ENCODE measurements at places on chromosomes 6 and 20.

DNA sequence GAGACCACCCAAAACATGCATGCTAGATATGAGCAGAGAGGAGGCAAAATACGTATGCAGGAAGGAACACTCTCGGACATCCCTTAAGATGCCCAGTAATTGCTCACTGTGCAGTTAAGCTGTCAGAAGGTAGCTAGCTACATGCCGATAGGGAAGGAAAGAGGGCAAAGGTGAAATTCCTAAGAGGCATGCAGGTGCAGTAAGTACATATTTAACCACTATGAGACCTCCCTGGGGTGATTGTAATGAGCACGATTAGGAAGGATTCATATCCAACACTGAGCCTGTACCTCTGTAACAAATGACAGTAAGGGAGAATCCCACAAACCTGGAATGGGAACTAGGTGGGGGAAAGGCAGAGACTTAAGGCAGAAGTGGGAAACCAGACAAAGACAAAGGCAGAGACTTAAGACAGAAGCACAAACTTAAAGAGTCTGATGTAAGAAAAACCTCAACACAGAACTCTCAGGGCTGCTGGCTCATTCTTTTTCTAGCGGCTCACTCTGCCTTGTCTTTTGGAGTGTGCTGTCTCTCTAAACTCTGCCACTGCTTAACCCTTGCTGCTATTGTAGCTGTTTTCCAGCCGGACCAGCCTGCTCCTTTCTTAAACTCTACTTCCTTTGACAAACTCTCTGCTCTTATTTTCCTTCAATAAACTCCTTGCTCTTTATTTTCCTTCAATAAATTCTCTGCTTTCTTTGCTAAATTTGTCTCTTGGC is 148.1 kb downstream of the UBE3D start:
- DNase-seq: no peak

GRCh38 chr6:79241228-79241627 is 6.7 kb upstream of the HMGN3 start:
- peak; percentile 39 for DNase-seq

DNA sequence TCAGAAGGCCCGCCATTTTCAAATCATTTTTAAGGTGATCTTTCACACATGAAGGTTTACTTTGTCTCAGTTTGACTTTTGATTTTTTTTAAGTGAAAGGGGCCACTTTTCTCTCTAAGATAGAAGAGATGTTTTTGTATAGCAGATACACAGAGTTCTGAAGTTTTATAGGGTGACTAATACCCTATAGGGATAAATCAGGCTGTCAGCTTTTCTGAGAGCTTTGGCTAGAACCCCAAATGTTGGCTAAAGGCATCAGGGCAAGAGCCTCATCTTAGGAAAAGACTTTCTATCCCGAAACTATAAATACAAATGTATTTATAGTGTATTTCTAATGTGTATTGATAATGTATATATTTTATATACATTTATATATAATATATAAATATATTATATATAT is 181.4 kb downstream of the TBX18 start:
- no peak for DNase-seq

DNA sequence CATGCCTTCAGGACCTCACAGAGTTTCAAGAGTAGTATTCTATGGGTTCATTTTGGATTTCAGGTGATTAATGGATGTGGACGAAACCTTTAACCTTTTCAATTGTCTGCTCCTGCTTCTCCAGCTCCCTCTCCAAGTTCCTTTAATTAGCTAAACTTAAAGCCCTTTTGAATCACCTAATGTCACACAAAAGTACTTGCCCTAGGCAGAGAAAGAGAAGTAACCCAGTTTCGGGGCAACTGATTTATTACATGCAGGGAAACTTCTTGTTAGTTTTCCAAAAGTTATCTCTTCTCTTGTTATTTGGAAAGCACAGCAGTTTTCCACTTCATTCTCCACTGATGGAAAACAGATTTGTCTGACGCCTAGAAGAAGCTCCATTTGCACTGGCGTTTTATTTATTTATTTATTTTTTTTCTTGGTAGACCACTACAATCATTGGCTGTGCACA is 407.7 kb upstream of the JARID2 start:
- peak; percentile 17 for DNase-seq

DNA sequence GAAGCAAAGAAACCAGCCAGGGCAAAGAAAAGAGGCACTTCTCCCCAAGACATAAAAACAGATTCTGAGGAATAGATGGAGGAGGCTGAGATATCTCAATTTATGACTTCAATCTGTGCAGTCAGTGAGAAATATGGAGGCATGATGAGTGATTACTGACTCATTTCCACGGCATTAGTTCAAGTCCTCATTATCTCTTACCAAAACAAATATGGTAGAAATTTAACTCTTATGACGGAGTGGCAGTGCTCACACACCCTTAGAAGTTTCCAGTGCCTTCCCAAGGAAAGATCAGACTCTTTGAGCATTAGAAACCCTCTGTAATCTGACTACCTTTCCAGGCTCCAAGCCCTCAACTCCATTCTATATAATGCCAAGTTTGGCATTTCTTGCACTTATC is 364.1 kb downstream of the ARHGAP18 start:
- no peak for DNase-seq

- no peak for DNase-seq
These were observed at the start of gene FOXQ1 for GRCh38 chr6:1311400-1312202. FOXQ1 (plus strand) TSS chr6:1312098; CDS start chr6:1312705, 607 bp downstream.

GRCh38 chr6:121929301-121929700 is 470.2 kb upstream of the HSF2 start:
- no peak for DNase-seq

DNA sequence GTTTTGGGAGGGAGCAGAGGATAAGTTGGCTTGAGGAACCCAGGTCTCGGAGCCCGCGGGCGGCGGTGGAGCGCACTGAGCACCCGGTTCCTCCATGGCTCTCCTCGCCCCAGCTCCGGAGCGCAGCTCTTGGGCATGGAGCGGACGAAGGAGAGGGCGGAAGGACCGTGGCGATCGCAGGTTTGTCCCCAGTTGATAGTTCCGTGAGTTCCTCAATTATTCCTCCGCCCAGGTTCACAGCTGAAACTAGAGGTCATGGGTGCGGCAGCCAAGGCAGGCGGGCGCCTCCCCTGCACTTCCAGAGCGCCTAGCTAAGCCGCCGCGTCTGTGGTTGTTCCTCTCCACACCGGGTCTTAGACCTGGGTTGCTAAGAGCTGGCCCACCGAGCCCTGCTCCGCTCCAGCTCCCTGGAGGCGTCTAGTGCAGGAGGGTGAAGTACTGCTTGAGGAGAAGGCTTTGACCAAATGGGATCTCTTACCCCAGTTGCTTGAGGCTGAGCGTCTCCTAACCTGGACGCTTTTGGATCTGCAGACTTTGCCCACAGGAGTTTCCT is at the start of gene HTR1B:
HTR1B (minus strand) TSS at position 184 of the 553 bp plus-strand sequence; CDS start at position 96, 88 bp downstream.
- no peak for DNase-seq

- DNase-seq: no peak
These were observed 14.4 kb downstream of the DLL1 start for GRCh38 chr6:170276369-170277057.

DNA sequence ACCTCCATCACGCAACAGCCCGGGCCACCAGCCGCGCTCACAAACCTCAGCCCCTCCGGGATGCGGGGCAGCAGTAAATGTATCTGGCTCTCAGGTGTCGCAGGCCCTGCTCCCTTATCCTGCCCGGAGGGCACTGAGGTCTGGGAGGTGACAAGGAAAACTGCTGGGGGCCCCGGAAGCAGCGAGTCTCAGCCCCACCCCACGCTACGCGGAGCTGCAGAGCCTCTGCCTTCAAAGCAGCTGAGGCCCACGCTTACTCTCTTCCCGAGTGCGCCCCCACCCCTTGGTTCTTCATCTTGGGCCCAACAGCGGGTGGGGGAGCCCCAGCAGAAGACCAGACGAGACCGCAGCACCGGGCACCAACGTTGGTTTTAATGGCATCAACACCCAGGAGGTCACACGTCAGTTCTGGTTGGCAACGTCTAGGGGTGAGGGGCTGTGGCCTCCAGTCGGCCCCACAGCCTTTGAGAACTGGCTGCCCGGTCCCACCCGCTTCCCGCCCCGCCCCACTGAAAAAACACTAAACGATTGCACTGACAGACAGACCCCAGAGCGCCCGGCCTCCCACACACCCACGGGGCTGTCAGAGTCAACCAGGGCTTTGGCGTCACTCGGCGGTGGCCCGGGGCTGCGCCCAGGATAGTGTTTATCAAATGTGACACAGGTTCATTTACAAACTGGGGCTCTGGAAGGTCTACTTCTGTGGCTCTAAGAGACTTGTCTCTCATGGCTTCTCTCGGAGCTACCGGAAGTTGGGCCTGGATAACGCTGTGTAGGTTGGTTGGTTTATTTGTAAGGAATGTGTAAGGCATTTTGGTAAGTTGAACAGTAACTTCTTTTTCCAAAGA is 43.7 kb downstream of the DSTN start:
- no peak for DNase-seq

DNA sequence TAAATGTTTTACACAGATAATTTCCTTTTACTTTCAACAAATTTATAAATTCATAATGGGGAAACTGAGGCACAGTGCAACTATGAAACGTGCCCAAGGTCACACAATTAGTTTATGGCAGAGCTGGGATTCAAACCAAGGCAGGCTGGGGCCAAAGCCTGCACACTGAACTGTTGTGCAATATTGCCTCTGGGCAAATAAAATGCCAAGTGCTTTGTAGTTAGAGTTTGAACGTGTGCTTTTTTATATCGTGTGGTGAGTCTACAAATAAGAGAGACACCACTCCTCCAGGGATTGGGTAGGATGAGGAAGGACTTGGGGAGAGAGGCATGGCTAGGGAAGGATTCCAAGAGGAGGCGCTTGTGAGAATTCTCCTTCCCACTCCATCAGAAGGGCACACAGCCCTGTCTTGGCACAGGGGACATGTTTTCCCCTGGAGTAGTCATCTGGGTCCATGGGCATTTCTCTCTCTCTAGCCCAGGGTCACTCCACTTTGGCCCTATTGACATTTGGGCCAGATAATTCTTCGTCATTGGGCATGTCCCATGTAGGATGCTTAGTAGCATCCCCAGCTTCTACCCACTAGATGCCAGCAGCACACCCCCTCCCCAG is 2.8 kb upstream of the CDH22 start:
- DNase-seq: no peak

DNA sequence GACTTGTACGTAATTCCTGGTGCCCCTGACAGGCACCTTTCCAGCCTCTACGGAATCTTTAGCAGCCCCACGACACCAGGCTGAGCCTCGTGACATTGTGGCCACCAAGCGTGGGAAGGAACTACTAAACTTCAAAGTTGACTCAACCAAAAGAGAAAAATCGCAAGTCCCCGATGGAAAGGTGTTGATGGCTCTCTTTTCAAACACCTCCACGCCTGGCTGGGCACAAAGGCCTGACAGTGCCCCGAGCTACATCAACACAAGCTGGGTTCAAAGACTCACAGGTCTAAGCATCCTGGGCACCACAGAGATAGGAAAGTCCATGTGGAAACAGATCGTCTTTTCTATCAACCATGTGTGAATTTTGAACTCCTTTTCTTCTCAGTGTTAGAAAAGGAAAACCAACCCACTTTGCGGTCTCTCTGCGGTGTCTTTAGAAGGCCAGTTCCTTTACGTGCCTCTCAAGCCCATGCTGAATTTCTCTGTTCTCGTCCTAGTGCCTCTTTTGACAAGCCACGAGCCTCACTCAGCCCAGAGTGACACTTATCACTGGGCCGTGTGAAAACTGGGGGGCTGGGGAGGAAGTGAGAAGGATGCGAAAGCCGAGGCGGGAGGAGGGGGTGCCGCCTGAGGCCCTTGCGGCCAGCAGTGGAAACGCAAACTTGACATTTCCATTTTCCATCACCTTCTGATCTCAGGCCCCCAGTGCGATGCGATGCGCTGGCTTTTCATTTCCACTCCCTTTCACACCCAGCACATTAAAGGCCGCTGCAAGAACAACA is 59.4 kb downstream of the GFOD1 start:
- peak; percentile 88 for DNase-seq

DNA sequence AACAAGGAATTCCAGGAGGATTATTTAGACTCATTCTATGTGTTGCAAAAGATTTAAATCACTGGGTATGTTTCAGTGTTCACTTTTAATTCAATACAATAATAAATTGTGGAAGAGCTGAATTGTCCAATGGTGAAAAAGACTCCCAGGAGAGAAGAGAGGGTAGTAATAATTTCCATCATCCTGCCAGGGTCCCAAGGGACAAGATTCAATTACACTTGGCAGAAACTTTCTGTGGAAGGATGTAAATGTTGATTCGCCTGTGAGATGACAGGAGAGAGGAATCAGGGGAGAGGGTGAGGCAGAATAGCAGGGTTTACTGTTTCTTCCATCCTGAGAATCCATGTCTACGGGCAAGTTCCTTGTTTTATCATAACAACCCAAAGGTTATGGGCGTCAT is 342.7 kb downstream of the ESR1 start:
- no peak for DNase-seq

DNA sequence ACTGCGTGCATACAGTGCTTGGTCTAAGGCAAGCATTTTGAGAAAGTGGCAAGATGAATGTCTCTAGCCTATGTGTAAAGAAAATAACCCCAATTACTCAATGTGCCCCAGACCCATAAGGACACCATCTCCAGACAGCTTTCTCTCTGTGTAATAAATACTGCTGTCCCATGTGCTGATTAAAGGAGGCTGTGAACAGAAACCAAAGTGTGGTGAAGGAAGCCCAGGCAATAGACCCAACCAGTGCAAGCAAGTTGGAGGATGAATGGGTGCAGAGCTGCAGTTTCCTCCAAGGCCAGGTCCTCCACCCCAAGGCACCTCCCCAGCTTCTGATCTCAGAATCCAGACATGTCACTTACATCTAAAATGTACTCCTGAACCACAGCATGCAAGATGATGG is 60.6 kb downstream of the TRAM2 start:
- DNase-seq: no peak

Measured in MV-4-11 (cell line).